Omental fat pad (tissue), 4 donors: ENCODE measurements at places on chromosomes 5 and 9. TPM values are rescaled to one million over a fixed set of nuclear protein-coding genes. Genes with fewer than 3 reads are reported as not detected.

GRCh38 chr5:145938776-145939539 is 2.6 kb downstream of the SH3RF2 start:
- no peak for DNase-seq

- no peak for DNase-seq
Measured at GRCh38 chr9:97845130-97845529, 7.9 kb upstream of the FOXE1 start.

- no peak for DNase-seq
Measured at GRCh38 chr5:111486055-111486454, 26.3 kb downstream of the STARD4 start.

DNA sequence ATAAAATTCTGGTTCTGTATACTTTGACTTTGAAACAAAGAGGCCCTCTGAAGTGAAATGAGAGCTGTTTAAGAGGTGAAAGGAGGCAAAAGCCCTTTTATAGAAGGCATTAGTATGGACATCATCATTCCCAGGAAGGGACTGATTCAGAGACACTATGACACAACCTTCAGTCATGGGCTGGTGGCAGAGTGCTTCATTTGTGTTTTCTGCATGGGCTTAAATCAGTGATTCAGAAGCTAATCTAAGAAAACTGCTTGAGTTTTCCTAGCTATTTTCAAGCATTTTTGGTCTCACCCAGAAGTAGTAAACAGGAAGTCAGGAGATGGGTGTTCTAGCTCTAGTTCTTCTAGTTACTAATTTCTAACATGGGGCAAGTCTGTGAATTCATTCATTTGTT is 288.9 kb downstream of the TRPM3 start:
- no peak for DNase-seq

DNA sequence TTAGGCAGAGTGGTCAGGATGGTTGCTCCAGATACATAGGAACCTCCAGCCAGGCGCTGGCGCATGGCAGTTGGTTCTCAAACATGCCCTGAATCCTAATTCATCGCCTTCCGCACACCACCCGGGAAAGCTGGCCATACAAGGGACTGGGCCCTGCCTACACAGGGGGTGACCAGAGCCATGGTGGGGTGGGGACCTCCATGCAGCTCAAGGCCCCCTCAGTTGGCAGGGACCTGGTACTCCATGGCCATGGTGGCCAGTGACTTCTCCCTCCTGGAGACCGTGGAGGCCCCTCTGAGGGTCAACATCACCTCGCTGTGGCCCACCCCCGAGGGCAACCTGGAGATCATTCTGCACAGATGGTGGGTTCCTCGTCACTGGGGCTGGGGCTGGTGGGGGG is 26.8 kb downstream of the PAEP start:
- no peak for DNase-seq

DNA sequence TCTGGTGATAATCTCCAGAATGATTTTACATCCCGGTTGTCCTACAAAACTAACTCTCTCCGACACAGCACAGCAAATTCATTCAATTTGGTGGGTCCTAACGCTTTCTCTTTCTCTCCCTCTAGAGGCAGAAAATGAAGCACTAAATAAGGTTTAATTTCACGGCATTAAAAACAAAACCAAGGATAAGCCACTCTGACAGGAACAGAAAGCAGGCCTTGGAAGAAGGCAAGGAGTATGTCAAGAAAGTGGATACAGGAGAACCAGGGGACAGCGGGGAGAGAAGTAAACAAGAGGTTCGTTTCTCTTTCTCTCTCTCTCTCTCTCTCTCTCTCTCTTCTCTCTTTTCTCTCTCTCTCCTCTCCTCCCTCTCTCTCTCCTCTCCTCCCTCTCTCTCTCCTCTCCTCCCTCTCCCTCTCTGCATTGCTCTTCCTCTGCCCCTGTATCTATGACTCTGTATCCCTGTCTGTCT is 49.8 kb downstream of the EBF1 start:
- DNase-seq, result no peak

DNA sequence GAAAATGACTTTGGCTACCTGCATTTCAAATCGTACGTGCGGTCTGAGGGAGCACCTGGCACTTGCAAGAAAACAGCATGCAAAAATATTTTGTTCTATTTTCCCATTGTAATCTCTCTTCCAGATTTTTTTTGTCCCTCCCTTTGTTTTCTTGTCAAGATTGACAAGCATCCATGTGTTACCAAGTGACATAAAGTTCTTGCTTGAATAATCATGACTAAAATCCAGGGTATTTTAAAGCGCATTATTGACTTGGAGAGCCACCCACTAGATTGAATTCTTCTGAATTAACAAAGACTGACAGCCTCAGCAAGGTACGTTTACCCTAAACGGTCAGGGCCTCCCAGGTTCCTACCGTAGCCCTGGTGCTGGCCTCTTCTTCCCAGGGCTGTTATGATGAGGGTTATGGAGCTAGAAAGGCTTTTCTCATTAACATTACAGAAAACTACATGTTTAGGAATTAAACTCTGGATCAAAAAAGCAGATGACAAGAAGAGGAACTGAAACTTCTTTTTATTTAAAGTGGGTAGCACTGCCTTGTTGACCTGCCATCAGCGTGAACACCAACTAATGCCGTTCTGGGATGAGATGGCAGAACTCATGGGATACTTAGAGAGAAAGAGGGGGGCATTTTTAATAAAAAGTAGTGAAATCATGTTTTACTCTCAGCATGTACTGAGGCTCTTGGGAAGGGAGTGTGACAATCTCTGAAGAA is 297.0 kb downstream of the EFNA5 start:
- DNase-seq, result no peak

DNA sequence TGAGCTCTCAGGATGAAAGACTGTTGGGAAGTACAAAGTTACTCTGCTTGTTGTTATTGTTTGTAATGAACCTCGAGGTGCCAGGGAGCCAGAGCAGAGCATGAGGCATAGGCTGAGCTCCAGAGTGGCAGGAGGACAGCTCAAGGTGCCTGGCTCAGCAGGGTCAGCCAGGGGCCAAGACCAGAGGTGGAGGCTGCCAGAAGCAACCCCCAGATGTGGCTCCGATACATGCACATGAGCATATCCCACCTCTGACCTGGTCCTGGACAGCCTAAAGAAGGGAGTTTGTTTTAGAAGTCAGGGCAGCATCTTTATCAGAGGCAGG is 105.6 kb downstream of the PSD2 start:
- DNase-seq, result no peak

- no peak for DNase-seq
Measured at GRCh38 chr9:16675131-16675530, 195.3 kb downstream of the BNC2 start.

GRCh38 chr5:126814721-126815404 is 37.9 kb downstream of the LMNB1 start:
- no peak for DNase-seq

Gene SMIM33
- not detected for total RNA-seq

Gene GRPEL2
- 13.6 TPM for total RNA-seq
